Aortic smooth muscle cell (primary cell): ENCODE measurements at places on chromosomes 12 and 14. TPM values are rescaled to one million over a fixed set of nuclear protein-coding genes. Genes with fewer than 3 reads are reported as not detected.

Gene CELA1
- total RNA-seq = not detected in 2 replicates

Gene KCNMB4
- total RNA-seq = 0.26 and 0.56 TPM in 2 replicates

Gene GLS2
- 0.13 TPM in 1 of 2 replicates, not detected in the other for total RNA-seq

Gene PMCH
- 3.4 TPM in 1 of 2 replicates, not detected in the other for total RNA-seq

Gene PPM1H
- total RNA-seq = 1.7 and 3.0 TPM in 2 replicates

Gene LIN7A
- total RNA-seq = 5.9 and 6.1 TPM in 2 replicates

Gene BDKRB2
- 0.75 and 6.5 TPM in 2 replicates for total RNA-seq
